ENCODE measurements at places on chromosomes 6 and 20.

DNA sequence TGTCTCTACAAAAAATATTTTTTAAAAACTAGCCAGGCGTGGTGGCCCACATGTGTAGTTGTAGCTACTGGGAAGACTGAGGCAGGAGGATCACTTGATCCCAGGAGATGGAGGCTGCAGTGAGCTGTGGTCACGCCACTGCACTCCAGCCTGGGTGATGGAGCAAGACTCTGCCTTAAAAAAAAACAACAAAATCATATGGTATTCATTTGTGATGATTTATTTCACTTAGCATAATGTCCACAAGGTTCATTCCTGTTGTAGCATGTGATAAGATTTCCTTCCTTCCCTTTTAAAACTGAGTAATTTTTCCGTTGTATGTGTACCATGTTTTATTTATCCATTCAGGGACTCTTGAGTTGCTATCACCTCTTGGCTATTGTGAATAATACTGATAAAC is 26.2 kb downstream of the TMEM170B start:
- DNase-seq: no peak

GRCh38 chr6:133889557-133890403 is 867 bp downstream of the TCF21 start:
- no peak for DNase-seq

DNA sequence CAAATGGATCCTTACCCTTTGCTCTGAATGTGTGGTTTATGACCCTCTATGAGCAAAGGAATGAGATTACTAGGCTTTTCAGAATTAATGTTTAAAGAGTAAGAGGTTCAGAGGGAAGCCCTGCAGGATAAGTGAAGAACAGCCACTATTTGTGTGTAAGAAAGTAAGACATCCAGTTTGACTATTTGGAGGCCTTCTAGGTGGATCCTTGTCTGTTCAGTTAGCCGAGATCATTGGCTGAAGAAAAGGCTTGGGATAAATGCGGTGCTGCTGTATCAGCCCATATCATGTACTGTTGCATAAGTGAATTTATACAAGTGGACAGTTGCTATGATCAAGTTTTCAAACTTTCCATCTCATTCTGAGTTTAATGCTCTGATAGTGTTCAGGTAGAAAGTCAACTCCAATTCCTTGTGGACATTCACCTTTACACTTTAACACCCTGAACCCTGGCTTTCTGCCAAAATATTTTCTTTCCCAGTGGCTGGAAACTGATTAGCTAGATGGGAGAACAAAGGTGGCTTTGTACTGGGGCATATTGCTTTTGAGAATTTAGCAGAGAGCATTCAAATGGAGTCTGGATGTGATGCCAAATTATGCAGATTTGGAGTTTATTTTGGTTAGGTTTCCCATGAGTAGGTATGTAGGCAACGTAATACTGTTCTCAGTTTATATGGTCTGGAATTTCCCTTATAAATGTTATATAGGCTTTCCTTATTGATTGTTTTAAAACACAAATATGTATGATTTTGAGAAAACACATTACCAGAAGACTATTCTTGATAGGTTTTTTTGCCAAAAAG is 15.0 kb downstream of the PARD6B start:
- no peak for DNase-seq

- DNase-seq: no peak
These were observed 61.7 kb upstream of the ARHGAP18 start for GRCh38 chr6:129771678-129772077.

DNA sequence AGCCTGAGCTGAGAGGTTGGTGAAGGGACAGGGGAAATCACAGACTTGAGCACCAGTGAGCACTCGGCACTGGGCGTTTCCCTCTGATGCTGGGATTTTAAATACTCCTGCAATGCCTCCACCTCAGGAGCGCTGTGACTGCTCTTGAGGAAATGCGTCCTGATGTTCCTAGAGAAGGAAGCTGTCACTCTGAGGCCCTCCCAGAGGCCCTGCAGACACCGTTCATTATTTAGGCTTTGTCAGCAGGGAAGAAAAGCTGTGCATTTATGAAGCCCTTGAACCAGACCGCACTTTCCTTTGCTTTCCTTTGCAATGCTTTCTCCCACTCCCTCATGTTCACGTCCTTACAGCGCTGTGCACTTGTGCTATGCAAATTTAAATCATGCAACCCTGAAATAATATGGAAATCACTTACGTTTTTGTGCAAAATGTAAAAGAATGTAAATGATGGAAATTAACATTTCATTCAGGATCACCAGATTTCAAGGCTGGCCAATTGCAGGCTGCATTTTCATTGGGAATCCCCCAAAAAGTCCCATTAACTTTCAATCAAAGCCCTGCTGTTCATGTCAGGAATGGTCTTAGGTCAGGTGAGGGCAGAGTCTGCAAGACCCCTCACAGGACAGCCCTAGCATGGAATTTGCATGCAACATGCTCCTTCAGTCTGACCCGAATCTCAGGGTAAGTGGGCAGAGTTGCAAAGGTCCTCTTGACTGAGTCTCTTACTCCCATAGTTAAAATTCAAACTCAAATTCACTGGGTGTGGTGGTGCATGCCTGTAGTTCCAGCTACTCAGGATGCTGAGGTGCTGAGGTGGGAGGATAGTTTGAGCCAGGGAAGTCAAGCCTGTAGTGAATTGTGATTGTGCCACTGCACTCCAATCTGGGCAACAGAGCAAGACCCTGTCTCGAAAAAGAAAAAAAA is 45.8 kb upstream of the SYNDIG1 start:
- DNase-seq: no peak

- DNase-seq: no peak
These were observed 23.8 kb upstream of the CHMP4B start for GRCh38 chr20:33787253-33787891.

GRCh38 chr6:34339971-34340370 is 52.5 kb downstream of the NUDT3 start:
- no peak for DNase-seq

DNA sequence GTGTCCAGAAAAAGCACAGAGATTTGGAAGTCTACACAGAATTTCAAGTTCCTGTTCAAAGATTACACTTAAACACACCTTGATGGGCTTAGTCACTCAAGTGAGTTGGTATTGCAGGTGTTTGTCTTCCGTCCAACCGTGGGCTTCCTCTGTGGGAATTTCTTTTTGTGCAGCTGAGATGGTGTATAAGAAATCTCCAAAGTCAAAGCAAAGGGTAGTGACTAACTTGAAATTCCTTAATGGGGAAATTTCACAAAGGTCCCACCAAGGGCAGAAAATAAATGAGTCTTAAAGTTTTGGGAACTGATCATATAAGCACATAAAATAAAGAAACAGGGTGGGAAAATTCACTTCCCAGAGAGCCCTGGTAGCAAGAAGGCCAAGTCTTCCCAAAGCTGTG is 102.0 kb upstream of the TNFAIP3 start:
- DNase-seq: no peak

DNA sequence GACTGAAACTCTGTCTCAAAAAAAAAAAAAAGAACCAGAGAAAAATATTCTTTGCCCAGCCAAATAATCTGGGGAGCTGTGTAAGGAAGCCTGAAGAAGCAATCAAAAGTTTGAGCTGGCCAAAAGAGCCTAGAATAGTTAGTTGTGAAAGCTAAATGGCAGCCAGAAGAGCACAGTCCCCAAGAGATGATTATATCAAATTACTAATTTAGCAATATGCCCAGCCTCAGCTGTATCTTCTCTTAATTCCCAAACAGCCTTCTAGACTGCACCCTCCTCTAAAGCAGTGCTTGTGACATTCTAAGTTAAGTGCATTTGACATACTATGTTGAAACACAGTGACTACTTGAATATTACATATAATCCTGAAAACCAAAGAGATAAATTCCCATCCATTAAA is 38.9 kb downstream of the CDK19 start:
- DNase-seq: no peak

DNA sequence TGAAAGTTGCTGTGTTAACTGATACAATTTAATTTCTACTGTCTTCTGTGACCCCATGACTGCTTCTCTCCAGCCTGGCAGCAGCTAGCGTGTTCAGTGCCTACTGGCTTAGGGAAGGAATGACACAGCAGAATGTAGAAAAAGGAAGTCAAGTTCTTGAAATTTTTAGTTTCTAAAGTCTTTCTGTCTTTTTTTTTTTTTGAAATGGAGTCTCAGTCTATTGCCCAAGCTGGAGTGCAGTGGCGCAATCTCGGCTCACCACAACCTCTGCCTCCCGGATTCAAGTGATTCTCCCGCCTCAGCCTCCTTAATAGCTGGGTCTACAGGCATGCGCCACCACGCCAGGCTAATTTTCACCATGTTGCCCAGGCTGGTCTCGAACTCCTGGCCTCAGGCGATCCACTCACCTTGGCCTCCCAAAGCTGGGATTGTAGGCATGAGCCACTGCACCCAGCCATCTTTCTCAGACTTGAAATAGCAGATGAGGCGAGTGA is 39.3 kb downstream of the PCNA start:
- no peak for DNase-seq

DNA sequence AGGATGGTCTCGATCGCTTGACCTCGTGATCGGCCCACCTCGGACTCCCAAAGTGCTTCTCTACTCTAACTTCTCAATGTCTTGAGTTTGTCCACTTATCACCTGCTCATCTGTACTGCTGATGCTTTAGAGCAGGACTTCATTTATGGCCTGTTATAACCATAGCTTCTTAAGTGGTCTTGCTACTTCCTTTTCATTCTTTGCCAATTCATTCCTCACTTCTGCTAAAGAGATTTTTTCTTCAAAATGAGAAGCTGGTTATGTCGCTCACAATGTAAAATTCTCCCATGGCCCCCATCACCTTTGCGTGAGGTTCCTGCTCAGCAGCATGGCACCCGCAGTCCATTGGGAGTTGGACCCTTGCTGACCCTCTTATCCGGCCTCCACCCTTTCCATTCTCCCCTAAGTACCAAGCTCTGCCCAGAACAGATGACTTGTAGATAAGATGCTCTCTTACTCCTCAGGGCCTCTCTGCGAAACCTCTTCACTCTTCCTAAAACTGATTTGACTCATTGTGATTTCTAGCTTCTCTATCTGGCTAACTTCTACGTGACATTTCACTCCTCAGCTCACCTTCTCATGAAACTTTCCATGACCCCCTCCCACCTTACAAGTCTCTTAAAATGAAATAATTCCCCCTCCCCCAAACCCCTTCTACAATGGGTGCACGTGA is 13.9 kb upstream of the CD164 start:
- DNase-seq: no peak

- peak; percentile 3 for DNase-seq
These were observed 249.5 kb downstream of the ADGRG6 start for GRCh38 chr6:142551274-142551811.

DNA sequence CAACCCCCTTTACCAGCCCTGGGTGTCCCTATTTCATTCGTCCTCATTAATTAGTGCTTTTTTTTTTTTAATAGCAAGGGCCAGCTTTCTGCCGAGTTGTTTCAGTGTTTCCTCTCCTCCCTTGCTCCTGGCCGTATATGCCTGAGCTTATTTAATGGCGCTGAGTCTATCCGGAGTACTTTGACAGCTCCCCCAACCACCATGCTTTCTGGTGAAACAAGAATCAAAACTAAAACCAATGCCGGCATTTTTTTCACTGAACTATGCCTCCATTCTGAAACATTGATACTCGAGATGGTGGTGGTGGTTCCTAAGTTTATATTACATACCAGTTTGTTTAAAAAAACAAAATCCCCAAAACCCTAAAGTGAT is 1.2 kb downstream of the DCBLD1 start:
- no peak for DNase-seq

GRCh38 chr6:7805078-7805849 is 79.4 kb downstream of the BMP6 start:
- DNase-seq: no peak

- DNase-seq: no peak
These were observed 189.2 kb downstream of the ASCC3 start for GRCh38 chr6:100691972-100692371.
